ENCODE measurements at places on chromosomes 6 and 20.

DNA sequence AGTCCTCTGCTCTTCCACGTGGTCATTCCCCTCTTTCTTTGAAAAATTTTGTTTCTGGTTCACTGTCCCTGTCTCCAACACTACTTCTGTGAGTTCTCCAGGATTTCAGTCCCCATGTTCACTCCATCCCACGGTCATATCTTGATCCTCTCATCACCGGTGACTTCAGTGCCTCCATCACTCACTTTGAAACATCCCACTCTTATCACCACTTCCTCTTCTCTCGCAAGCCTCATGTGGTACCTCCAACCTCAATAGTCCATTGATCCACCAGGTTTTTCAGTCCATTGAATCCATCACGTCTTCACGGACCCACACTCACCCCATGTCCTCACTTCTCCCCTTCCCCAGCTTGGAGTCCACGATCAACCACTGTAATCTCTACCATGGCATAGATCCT lies 64.8 kb downstream of the CARMIL1 start:
- DNase-seq: no peak

GRCh38 chr6:125930765-125931418 lies 25.7 kb upstream of the HINT3 start:
- DNase-seq: no peak

GRCh38 chr6:169583886-169584541 lies 117.8 kb downstream of the WDR27 start:
- DNase-seq: no peak

DNA sequence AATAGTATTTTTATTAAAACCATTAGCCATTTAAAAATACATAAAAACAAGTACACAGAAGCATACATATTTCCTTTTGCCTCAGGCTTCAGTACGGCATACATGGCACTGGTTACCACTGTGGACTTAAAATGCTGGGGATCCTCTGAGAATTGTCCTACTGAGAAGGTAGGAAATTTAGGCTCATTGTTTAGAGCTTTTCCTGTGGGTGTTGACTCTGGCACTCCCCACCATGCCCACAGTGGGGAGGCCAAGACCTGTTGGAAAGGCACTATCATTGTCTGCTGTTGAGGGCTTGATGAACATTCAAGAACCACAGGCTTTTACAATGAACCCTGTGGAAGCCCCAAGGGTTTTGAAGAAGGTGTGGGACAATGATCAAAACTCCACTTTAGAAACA lies 473.4 kb downstream of the BTBD3 start:
- no peak for DNase-seq

DNA sequence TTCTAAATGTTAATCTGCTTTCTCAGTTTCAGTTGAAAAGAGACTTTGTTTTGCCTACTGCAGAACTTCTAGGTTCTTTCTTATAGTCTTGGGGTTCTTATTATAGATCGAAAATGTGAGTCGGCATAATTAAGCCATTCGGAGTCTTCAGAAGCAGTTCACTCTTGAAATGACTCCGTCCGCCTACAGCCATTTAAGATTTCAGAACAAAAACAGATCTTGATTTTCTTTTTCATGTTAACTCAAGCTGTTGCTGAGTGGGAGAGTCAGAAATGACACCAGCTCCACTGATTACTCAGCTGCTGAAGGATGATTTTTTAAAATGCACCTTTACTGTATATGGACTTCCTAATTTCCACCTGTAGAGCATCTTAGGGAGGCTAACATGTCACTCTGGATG lies 15.9 kb downstream of the PRDM1 start:
- DNase-seq: no peak

GRCh38 chr6:91718198-91718597 lies 1131.3 kb upstream of the MAP3K7 start:
- DNase-seq: no peak

DNA sequence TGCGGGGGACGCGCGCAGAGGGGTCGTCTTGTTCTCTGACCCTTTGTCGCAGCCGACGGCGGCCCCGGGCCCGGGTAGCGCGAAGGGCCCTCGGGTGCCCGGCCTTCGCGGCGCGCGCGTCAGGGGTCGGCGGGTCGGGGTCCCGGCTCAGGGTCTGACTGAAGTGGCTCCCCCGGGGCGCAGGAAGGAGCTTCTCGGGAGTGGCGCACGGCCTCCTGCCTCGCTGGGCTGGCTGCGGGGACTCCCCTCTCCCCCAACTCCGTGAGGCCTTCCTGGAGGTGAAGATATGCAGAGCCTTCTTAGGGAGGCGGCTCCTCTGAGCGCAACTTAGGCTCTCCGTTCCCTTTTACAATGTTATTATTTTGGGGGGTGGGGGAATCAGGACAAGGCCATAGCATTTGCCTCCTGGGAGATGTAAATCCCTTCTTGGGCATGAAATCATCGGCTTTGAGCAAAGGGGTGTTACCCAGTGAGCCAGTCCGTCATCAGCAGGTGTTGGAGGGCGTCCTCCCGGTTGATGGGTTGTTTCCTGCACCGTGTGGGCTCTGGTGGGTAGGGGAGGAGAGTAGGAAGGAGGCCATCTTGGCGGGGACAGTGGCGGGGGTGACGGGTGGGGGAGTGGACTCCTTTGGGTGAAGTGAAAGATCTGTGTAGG lies 523 bp downstream of the CDS2 start:
- peak; percentile 43 for DNase-seq

- DNase-seq: peak; percentile 39
Measured at GRCh38 chr6:53441761-53442160, 93.0 kb upstream of the ELOVL5 start.

- no peak for DNase-seq
Measured at GRCh38 chr6:112437058-112437457, 89.9 kb downstream of the RFPL4B start.

- DNase-seq: peak; percentile 68
Measured at GRCh38 chr6:28907394-28907793, 16.4 kb downstream of the TRIM27 start.

- peak; percentile 54 for DNase-seq
Measured at GRCh38 chr6:52087498-52087999, at the start of gene PKHD1. Gene PKHD1 (minus strand): TSS chr6:52087613. CDS start chr6:52084933, 2,680 bp downstream.

GRCh38 chr6:107731422-107732319 lies 92.4 kb downstream of the SCML4 start:
- no peak for DNase-seq

All from bronchial epithelial cell (primary cell).